ENCODE measurements at places on chromosomes 16 and 17.
A peak's percentile ranks its signal among the peaks of the same experiment; 100 is the strongest.

DNA sequence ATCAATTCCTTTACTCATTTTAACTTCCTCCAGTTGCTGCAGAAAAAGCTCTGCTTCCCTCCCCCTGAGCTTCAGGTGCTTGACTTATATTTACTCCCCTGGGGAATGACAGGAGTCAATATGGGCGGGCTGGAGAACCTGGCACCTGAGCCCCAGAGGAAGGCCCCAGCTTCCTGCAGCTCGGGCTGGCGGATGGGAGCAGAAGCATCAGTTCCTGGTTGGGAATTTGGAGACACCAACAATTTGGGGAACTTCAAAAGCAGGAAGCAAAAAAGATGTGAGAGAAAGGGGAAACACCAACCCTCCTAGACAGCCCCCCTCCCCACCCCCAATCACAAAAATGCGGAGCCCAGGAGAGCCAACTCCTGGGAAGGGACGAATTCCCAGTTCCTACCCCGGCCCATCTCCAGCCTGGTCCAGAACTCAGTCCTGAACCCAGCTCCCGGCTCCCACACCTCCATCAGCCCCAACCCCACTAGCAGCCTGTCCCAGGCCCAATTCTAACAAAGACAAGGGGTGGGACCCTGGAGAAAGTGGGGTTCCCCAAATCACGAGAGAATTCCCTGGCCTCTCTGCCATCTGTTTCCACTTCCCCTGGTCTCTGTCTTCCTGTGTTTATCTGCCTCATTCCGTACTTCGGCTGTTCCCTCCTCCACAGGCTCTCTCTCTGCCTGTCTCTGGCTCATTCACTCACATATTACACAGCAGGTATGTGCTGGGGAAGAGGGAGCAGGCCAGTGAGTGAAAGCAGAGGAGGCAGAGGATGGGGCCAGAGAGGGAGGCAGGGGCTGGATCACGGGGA, 16.2 kb upstream of the ASGR2 start:
- no peak for DNase-seq

- no peak for DNase-seq
Measured at GRCh38 chr17:71809537-71809936, 311.3 kb upstream of the SOX9 start.

DNA sequence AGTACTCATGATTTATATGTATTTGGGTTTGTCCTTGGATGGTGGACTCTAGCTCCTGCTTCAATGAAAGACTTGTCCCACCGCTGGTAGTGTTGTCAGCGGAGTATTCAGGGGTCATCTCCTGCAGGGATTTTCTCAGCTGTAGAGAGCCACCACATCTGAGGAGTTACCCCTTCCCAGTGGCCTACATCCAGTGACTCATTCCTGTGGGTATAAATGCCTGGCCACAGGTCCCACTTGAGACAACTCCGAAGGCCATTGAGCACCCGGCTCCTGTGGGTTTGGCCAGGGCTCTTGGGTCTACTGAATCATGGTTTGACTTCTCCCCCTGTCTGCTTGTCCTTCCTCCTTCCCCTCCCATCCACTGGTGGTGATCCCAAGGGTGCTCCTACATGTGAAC, 34.6 kb upstream of the WSB1 start:
- no peak for DNase-seq

- no peak for DNase-seq
Measured at GRCh38 chr16:57273359-57273758, 11.1 kb downstream of the PLLP start.

DNA sequence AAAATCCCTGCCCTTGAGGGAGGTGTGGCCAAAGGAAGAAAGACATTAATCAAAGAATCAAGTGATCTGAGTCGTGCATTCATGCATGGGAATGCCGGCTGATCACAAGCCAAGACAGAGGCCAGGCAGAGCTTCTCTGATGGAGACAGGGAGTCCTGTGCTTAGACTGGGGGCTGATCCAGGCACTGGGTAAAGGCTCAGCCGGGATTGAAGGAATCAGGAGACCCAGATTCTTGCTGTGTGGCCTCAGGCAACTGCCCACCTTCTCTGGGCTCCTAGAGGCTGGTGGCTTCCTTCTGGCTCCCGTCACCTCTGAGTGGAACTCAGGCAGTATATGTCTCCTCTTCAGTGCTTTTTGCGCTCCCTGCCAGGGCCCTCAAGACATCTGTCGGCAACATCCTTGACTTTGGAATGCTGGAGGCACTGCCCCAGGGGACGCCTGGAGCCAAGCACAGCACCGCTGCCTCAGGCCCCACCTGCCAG, 17.7 kb downstream of the RAI1 start:
- no peak for DNase-seq

GRCh38 chr16:48003206-48003907, 152.4 kb downstream of the ABCC12 start:
- DNase-seq = no peak

- DNase-seq = peak; percentile 32
Measured at GRCh38 chr17:44345454-44346026, 438 bp downstream of the GRN start.

DNA sequence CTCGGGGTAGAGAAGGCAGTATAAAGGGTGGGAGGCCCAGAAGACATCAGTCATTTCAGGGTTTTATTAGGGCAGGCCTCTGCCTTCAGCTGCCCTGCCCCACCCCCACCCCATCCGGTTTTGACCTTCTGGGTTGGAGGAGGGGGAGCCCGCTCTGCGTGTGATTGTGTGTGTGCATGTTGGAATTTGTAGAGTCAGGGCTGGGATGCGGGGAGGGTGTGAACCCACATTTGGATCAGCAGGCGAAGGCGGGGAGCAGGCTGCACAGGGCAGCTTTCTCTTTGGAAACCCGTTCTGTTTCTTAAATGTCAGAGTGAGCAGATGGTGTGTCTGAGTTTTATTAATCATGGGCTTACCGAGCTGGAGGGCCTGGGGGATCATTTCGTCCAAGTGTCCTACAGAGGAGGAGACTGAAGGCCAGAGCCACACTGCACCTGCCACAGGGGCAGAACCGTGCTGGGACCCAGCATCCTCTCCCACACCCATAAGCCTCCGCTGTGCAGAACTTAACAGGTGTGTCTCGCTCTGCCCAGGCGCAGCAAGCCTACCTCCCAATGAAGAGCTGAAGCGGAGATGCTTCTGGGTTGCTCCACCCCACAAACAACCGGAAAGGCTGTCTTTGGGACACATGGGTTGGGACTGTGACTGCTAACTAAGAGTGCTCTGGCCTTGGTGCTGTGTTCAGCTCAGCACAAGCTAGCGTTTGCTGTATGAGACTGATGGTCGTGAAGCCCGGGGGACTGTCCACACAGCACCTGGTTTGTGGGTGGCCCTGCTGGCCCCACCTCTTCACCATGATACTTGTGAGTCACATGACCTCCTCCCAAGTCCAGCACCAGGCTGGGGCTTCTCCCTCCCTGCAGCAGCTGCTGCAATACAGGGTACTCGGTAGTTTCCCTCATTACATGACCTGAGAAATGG, 70.9 kb upstream of the GSE1 start:
- DNase-seq = no peak

- DNase-seq = no peak
Measured at GRCh38 chr16:89123001-89123830, 29.6 kb downstream of the ACSF3 start.

DNA sequence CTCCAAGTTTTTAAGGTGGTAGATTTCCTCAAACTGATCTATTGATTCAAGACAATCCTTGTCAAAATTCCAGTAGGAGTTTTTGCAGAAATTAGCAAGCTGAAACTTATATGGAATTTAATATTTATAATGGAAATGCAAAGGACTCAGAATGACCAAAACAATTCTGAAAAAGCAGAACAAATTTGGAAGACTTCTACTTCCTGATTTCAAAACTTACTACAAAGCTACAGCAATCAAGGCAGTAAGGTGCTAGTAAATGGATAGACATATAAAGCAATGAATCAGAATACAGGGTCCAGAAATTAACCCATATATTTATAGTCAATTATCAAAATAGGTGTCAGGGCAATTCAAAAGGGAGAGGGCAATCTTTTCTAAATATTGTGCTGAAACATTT, 11.8 kb upstream of the IL21R start:
- no peak for DNase-seq

DNA sequence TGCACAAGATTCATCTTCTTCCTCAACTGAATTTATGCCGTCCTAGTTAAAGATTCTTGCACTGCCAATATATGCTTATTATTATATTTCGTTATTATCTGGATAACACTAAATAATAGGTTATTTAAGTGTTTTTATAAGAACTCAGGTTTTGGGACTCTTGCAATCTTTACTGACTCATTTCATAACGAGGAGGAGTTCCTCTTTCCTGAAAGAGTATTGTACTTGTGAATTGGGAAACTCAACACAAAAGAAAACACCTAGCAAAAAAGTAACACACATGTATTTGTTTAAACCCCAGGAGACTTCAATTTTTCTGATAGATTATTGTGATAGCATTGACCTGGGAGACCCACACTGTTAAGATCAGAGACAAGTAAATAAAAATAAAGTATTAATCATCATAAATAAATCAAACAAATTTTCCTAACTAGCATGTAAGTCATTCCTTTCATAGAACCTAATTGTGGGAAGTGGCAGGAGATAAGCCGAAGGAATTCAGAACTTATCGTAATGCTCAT, 505.8 kb downstream of the KCNJ2 start:
- DNase-seq = no peak

GRCh38 chr16:20441191-20441590, 10.1 kb upstream of the ACSM2A start:
- DNase-seq = no peak

- DNase-seq = no peak
Measured at GRCh38 chr16:73040735-73041402, 7.1 kb downstream of the ZFHX3 start.

- DNase-seq = no peak
Measured at GRCh38 chr16:23423496-23424049, 29.4 kb downstream of the COG7 start.

DNA sequence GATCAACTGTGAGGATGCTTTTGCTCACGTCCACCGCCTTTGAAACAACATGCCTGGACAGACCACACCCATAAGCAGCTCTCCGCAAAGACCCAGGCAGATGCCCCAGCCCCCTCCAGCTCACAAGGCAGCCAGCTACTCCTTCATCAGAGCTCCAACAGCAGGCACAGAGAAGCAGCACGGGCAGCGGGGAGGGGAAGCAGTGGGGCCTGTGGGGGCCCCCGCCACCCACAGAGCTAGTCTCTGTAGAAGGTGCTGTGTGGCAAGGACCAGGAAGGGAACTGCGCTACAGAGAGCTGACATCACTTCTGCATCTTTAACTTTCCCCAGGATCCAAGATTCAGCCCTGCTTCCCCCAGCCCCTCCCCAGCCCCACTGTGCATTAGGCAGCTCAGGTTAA, 10.0 kb upstream of the SCNN1G start:
- no peak for DNase-seq

- DNase-seq = peak; percentile 29
Measured at GRCh38 chr17:80455336-80455710, 21.1 kb downstream of the NPTX1 start.

Measured in stimulated activated CD4-positive, alpha-beta T cell treated with anti-CD3 and anti-CD28 coated beads, Interleukin-1b, Interleukin-23, amount 100 ng/mL, for 48 hours (primary cell).